HTR-8/SVneo (cell line): ENCODE measurements at places on chromosomes 16 and 17.

GRCh38 chr16:66003201-66003600 is 363.3 kb upstream of the CDH5 start:
- no peak for DNase-seq

DNA sequence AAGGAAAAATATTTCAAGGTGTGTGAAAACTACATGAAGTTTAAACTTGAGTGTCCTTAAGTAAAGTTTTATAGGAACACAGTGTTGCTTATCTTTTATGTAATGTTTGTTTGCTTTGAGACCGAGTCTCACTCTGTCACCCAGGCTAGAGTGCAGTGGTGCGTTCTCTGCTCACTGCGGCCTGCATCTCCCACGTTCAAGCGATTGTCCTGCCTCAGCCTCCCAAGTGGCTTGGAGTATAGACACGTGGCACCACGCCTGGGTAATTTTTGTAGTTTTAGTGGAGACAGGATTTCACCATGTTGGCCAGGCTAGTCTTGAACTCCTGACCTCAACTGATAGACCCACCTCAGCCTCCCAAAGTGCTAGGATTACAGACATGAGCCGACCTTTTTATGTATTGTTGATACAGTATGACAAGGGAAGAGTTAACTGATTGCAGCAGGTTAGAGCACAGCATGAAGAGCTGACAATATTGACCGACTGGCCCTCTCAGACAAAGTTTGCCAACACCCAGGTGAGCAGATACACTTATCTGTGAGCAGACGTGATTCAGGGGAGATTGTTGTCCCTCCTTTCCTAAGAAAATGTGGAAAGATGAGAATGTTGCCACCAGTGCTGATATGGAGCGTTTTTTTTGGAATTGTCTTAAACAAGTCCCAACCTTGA is 373.7 kb downstream of the WWOX start:
- DNase-seq, result no peak

DNA sequence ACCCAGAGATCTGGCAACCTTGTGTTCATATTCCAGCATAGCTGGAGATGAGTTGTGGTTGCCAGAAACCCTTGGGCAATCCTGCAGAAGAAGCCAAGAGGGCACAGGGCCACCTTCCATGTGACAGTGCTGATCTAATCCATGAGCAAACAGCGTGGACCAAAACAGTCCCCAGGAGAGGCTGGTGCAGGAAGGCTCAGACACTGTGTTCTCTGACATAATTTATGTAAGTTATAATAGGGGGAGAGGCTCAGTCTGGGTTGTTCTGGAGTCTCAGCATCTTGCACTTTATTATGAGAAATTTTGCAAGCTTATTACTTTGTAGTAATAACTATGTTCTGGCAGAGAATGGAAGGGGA is 273.9 kb downstream of the HAPSTR1 start:
- no peak for DNase-seq

- no peak for DNase-seq
These were observed 6.0 kb upstream of the ARL5C start for GRCh38 chr17:39171933-39172332.

DNA sequence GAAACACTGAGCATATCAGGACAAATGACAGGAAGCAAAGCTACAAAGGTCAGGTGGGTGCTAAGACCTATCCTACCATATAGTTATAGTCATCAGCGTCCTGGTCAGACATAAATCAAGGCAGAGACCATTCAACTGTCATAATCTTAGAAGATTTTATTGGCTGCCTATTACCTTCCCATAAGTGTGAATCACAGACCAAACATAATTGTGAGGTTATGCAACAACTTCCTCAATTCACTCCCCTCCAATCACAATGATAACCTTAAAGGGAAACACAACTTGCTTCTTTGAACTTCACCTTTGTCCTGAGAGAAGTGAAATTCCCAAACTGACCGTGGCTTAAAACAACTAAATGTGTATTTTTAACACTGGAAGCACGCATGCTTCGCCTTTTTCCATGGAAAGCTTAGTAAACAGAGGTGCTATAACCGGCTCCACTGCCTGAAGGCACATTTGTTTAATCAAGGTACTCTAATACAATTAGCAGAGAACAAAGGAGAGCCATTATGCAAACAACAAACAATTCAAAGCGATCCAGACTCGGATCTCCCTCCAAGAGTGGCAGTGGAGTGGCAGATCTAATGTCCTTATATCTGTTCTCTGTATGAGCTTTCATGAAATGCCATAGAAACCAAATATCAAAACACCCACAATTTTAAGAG is 84.9 kb downstream of the TMEM114 start:
- no peak for DNase-seq

DNA sequence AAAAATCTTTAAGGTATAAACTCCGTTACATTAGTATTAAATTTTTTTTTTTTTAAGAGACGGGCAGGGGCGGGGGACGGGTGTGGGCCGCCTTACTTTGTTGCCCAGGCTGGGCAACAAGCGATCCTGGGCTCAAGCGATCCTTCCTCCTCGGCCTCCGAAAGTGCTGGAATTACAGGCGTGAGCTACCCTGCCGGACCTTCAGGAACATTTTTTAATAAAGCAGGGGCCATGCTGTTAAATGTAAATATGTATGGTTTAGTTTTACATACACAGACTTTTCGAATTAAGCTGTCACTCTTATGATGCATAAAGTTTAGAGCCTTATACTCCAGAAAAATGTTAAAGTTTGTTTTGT is 2.4 kb downstream of the PPM1D start:
- DNase-seq, result no peak

DNA sequence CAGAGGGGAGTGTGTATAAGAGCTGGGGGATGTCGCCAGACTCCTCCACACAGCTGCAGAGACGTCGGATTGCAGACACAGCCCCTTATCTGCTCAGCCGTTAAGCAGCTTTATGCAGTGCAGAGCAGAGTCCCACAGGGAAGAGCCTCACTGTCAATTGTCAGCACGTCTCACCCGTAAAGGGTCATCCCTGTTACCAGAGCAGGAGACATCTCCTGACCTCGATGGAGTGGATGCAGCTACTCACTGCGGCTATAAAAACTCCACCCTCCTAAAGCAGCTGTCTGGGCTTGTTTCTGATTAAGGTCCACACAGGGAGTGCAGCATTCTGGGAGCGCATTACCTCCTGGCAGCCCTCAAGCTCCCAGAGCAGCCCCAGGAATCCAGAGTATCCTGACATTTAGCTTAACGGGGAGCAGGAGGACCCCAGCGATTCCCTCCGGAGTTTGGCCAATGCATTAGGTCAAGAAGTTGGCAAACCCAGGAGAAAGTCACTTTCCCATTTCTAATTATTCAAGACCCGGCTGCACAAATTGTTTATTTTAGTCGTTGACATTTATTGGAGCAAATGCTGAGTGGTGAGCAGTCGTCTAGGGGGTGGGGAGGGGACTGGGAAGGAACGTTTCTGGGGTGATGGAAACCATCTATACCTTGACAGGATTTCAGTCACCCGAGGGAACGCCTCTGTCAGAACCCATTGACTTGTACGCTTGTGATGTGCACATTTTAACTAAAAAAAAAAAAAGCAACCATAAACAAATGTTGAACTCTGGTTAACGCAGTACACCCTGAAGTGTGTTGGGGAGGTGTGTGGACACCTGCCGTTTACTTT is 100.0 kb upstream of the ZNF469 start:
- DNase-seq, result no peak

- no peak for DNase-seq
These were observed 28.0 kb upstream of the SOX9 start for GRCh38 chr17:72092710-72093322.

DNA sequence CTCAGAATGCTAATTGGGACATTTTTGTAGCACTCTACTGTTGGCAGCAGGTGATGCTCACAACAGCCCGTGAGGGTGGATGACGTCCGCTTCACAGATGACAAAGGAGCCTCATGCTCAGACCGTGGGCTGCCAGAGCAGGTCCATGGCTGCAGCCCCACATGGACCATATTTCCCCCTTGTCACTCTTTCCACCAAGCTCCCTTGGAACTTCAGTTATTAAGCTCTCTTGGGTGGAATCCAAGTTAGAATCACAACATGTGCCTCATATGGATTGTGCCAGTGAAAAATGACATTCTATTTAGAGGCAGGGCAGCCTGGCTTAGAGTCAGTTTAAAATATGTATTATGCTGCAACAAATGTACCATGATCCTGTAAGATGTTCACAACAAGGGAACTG is 33.2 kb upstream of the STH start:
- DNase-seq, result no peak

DNA sequence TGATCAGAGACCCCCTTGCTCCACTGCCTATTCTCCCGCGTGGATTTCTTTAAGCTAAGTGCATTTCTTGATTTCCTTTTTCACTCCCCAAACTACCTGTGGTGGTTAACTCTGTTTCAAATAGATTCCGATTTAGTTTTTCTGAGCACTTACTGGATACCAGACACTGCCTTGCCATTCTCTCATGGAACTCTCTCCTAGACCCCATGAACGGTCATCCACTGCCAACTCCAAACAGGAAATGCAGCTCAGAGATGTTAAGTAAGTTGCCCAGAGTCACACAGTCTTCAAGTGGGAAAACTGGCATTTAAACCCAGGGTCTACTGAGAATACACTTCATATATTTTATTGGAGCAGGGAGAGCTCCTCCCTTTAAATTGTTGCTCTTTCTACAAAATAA is 199.4 kb downstream of the MAF start:
- no peak for DNase-seq

DNA sequence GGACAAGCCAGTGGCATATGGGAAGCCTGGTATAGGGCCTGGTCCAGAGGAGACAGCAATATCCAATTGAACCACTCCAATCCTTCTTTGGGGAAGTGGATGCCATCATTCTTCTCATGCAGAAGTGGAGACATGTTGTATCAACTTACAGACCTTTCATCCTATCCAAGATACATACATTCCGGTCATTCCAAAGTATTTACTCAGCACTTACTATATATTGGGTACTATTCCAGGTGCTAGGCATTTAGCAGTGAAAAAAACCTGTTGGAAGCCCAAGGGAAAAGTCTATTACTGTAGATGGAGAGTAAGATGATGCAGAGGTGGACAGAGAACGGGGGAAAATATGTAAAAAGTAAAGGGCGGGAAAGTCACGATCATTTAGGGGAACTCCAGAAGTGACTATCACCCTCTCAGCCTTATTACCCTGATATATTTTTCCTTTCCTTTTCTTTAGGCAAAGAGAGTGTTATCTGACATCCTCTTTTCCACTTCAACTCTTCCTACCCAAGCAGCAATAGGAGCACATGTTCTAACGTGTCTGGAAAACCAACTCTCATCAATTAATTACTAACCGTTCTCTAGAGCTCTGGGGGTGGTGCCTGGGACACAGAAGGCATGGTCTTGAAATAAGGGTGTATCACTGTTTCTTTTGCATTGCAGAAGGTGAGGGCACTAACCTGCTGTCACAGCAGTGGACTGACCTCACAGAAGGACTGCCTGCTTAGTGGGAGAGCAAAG is 210.1 kb upstream of the MAF start:
- no peak for DNase-seq

DNA sequence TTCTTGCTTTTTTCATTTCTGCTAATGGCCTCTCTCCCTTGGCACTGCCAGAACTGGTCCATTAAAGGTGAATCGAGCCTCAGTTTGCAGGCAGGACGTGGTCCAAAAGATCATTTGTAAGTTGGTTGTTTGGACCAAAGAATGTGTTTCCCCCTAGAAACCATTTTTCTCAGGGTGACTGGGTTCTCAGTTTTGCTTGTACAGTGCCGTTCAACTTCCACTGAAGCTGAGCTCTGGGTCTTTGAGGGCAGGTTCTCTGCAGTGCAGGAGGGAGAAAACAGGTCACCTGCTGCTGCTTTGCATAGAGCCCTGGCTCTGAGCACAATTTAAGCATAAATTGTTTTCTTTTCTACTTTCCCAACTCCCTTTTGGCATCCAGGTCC is 9.0 kb upstream of the AMZ2 start:
- DNase-seq, result no peak

DNA sequence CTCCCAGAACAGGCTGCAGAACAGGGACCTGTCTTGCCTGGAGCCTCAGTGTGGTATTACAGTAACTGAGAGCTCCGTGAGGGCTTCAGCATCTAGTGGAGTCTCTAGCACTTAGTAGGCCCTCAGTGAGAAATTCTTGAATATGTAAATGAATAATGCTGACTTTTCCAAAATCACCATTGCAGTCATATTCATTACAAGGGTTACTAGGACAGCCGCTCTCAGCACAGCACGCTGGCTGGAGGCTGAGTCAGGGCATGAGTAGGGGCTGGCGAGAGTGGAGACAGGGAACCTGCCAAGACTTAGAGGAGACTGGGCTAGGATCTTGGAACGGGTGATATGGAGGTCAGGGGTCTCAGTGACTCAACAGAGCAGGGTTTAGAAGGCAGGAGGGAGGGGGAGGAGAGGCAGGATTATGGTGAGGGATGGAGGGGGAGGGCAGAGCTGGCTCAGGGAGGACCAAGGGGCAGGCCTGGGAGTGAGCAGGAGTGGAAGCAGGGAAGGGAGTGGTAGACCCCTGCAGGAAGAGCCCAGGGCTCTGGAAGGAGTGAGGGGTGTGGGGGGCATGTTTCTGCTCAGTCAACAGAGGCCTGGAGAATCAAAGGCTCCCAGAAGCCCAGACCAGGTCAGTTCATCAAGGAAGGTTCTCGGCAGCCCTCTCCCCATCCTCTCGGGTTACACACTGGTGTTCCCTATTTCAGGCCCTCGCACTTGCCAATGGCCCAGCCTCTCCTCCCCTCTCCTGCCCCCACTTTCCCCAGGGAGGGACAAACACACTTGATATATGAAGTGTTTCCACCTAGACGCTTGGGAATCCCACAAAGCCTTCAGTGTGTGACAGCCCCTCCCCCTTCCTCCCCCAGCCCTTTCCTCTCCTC is 42.3 kb downstream of the FZD2 start:
- DNase-seq, result peak; percentile 93

- no peak for DNase-seq
These were observed 344 bp upstream of the SEPTIN12 start for GRCh38 chr16:4788489-4788889.

DNA sequence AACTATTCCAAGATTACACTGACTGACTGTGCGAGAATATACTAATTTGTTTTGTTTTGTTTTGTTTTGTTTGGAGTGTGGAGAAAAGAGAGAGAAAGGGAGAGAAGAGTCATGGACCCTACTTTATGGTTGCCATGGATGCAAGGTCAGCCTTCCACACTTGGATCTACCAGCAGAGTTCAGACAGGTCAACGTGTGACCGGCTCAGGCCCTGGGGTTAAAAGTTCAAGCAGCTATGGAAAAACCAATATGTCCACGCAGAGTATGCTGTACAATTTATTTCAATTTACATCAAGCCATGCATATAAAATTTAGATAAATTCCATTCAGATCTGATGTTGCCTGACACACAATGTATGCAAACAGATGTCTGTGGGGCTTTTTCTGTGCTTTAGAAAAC is 122.8 kb downstream of the SKAP1 start:
- no peak for DNase-seq
